ENCODE measurements at places on chromosomes 1 and 21.

GRCh38 chr1:64000021-64000420 lies 203.4 kb upstream of the UBE2U start:
- no peak for DNase-seq

DNA sequence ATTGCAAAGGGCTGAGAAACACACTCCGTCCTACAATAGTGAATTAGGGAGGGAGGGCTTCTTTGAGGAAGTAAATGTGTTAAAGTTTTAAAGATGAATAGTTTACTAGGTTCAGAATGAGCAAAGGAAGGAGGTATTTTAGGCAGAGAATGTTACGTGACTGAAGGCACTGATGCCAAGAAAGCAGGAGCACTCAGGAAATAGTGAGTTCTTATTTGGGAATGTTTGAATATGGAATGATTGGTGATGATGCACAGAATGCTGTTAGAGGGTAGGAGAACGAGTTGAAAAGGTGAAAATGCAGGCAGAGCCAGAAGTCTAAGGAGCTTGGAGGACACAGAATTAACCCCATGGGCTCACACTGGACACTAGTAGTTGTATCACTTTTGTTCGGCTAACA lies 108.0 kb downstream of the NRIP1 start:
- no peak for DNase-seq

GRCh38 chr1:208077232-208078075 lies 166.5 kb upstream of the CD34 start:
- no peak for DNase-seq

DNA sequence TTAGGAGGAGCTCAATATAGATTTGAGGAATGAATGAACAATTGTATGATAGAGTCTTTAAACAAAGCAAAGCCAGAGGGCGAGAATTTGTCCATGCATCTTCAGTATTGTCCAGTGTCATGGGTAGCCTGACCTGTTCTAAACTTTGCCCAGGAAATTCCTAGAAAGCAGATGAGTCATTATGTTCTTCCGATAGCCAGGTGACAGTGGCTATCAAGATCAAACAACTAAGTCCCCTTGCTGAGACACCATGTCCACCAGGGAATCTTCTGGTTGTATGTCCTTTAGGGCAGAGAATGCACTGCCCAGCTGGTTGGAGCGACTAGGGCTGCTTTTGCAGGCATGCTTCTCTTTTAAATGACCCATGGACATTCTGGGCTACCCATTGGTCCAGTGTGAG lies 1.8 kb upstream of the SLC26A9 start:
- DNase-seq = no peak

GRCh38 chr1:173266841-173267240 lies 59.7 kb upstream of the TNFSF4 start:
- DNase-seq = no peak

DNA sequence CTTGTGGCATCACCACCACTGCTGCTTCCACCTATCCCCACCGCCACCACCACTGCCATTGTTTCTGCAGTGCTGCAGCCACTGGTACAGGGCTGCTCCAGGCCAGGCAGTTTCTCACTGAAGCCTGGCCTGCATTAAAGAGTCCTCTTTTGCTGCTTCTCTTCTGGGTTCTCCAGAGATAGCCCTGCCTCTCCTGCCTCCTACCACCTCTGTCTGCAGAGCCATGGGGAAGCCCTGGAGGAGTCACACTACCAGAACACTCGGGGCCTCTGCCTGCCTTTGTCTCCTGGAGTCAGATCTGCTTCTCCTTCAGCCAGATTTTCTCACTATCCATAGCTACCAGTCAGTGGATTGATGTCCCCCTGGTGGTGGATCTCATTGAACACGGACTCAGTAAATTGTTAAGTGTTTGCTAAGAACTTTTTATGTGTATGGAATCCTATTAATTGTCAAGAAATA lies 37.7 kb upstream of the DDAH1 start:
- no peak for DNase-seq

GRCh38 chr1:171138980-171139379 lies 46.1 kb upstream of the FMO2 start:
- no peak for DNase-seq

DNA sequence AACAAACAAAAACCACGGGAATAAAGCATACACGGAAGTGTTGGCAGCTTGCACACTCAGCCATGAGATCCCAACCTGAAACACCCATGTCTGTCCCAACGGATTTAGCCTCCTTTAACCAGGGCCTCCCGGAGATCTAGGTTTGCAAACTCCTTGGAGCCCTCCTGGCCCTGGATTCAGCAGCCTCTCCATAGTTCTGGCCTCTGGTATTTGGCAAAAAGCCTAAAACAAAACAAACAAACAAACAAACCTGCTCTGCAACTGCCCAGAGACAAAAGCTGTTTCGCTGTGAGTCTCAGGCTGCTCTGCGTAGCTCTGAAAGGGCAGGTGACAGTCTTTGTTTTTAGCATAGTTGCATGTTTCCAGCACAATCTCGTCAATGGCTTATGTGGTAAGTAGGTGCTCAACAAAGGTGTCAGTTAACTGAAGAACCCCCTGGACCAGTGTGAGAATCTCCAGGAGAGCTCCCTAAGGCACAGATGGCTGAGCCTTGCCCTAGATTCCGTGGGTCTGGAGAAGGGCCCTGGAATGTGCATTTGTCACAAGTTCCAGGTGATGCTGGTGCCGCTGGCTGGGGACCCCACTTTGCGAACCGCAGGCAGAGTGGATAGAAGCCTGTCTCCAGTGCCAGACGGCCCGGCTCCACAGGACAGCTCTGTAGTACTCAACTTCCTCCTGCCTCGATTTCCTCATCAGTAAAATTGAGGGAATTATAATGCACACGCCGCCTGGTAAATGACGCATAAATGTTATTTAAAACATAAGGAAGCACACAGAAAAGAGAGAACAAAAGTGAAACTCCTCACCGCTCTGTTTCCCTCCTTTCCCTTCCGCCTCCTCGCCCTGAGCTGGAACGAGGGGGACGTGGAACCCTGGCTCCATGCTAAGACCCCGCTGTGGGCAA lies 86.2 kb downstream of the RIPK4 start:
- DNase-seq = no peak

GRCh38 chr21:29625990-29626389 lies 313.8 kb downstream of the GRIK1 start:
- DNase-seq = no peak

GRCh38 chr1:1173793-1174415 lies at the start of gene TTLL10:
TTLL10 (plus strand) TSS chr1:1173880; CDS start chr1:1179216, 5,336 bp downstream.
- no peak for DNase-seq

GRCh38 chr1:8740034-8740449 lies 77.4 kb downstream of the RERE start:
- DNase-seq = no peak

DNA sequence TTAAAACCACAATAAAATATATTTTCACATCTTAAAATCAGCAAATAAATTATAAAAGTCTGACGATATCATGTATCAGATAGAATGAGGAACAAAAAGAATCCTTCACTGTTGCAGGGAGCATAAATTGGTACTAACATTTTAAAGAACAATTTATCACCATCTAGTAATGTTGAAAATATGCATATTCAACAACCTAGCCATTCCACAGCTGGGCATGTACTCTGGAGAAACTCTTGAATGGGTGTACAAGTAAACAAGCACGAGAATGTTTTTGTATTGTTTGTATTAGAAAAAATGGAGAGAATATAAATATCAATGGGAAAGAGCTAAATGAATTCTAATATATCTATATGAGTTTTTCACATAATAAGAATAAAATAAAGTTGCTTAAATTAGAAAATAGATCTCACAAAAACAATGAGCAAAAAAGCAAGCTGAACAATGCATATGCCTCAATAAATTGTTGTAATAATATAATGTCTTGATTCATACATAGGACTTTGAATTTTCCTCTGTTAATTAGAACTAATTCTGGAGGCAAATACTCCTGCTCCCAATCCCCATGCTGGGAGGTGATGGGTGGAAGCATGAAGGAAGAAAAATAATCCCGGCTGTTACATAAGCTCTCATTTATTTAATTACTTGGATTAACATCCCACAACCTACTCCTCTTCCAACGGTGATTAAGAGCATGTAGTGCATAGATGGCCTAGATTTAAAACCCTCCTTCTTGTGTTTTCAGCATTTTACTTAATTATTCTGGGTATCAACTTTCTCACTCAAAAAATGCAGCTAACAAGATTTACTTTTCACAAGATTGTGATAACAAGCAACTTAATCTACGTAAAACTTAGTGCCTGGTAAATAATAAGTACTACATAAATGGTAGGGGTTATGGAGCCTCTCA lies 5.5 kb upstream of the FMO2 start:
- no peak for DNase-seq

GRCh38 chr21:33708874-33709273 lies 66.6 kb downstream of the ITSN1 start:
- no peak for DNase-seq

- no peak for DNase-seq
These were observed 19.1 kb upstream of the NRDC start for GRCh38 chr1:51897699-51898031.

GRCh38 chr1:241499910-241500309 lies 19.6 kb downstream of the FH start:
- DNase-seq = no peak

- peak; percentile 18 for DNase-seq
These were observed 19.9 kb upstream of the SERPINC1 start for GRCh38 chr1:173937062-173937461.

DNA sequence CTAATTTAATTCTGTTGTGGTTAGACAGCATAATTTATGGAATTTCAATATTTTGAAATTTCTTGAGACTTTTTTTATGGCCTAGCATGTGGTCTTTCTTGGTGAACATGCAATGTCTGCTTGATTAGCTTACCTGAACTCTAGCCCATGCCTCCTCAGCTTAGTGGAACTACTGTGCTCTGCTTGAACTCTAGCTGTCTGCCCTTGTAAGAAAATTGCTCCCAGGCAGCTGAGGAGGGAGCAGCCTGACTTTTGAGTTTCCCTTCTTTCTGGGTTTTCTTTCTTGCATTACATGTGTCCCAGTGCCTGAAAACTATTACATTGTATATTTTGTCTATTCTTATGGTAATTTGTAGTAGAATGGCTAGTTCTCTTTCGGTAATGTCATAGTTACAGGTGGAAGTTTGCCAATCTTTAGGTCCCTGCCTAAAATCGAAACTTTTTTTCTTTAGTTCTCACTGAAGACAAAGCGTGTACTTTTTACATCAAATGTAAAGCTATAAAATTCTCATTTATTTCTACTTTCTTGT lies 105.3 kb downstream of the MAST2 start:
- DNase-seq = no peak

DNA sequence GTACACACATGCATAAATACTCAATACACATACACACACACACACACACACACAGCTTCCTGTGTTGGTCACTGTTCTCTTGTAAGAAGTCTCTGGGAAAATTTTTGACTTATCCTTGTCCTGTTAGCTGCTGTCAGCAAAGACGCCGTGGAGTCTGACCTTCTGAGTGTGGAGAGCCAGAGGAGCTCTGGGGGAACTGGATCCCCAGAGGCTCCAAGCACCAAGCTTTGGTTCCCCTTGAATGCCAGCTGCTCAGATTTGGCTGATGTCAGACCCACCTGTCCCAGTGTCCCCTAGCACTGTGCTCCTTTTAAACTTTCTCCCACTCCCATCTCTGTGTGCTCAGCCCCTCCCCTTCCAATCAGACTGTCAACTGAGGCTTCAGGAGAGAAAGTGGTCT lies 319.1 kb downstream of the CAMTA1 start:
- no peak for DNase-seq

GRCh38 chr1:51298322-51298705 lies 32.0 kb downstream of the TTC39A start:
- no peak for DNase-seq

GRCh38 chr1:244012202-244012601 lies 38.9 kb upstream of the ZBTB18 start:
- no peak for DNase-seq

GRCh38 chr1:19754482-19754881 lies 45.2 kb downstream of the TMCO4 start:
- DNase-seq = no peak

DNA sequence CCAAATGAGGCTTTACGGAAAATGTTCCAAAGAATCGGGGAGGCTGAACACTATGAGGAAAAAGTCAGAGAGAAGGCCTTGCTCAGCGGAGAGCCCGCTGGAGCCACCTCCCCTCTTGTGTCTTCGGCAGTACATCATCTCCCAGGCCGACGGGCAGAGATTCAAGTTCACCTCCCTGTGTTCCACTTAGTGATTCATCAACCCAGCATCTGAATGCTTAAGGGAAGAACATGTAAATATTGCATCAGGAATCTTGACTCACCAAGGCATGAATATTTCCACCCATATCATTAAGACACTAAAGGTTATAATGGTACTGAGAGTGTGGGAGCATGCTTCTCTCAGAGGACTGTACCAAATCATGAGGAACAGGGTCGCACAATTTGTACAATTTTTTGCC lies 172.5 kb downstream of the ST6GALNAC5 start:
- DNase-seq = no peak

DNA sequence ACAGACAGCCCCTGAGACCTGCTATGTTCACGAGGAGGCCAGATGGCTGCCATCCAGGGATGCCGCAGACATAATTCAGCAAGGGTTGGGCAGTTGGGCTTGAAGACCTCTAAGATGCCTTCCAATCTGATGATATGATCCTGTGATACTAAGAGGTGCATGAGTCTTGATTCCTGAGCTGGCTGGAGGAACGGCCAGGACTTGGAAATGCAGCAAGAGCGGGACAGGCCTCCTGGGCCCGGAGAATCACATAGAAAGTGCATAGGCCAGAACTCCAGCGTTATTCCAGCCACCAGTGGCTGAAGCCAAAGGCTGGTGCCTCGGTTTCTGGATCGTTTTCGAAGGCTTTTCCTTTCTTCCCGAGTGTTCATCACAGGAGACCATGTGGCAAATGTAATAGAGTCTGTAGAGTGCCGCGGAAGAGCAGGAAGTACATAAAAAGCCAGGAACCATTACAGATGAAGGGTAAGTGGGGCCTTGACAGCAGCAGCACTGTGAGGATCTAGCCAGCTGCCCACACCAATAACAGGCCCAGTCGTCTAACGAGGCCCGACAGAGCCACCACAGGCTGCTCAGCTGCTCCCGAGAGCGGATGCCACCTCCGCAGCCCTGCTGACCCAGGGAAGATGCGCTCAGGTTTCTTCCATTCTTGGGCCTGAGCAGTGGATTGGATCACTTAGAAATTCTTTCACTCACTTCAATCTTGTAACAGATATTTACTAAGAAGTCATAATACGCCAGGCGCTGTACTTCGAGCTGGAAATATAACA lies 14.0 kb upstream of the LHX4 start:
- no peak for DNase-seq

- no peak for DNase-seq
These were observed 31.0 kb upstream of the PLEKHO1 start for GRCh38 chr1:150118716-150119115.

- no peak for DNase-seq
These were observed 31.0 kb upstream of the EFHD2 start for GRCh38 chr1:15378729-15379128.

DNA sequence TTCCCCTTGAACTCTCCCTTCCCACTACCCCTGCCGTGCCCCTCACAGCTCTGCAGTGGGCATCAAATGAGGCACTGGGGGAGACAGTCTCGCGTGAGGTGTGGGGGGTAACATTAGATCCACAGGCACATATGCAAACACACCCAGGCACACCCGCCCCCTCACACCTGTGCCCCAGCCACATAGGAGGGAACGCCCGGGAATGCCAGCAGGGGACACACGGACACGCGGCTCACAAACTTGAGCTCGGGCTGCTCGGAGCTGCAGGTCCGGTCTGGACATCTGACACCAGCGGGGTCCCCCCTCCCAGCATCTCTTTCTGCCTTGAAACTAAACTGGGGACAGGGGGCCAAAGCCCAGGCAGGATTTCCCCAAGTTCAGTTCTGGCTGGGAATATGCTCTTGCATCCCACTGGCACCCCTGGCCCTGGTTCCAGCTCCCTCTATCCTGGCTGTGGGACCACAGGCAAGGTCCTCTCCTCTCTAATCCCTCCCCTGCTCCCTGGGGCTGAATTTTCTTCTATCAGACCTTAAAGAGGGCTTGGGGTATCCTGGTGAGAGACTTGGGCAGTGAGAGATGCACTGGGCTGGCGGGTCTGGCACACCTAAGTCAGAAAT lies 30.6 kb downstream of the CDCP2 start:
- DNase-seq = no peak
